ENCODE measurements at places on chromosomes 11 and 22.

DNA sequence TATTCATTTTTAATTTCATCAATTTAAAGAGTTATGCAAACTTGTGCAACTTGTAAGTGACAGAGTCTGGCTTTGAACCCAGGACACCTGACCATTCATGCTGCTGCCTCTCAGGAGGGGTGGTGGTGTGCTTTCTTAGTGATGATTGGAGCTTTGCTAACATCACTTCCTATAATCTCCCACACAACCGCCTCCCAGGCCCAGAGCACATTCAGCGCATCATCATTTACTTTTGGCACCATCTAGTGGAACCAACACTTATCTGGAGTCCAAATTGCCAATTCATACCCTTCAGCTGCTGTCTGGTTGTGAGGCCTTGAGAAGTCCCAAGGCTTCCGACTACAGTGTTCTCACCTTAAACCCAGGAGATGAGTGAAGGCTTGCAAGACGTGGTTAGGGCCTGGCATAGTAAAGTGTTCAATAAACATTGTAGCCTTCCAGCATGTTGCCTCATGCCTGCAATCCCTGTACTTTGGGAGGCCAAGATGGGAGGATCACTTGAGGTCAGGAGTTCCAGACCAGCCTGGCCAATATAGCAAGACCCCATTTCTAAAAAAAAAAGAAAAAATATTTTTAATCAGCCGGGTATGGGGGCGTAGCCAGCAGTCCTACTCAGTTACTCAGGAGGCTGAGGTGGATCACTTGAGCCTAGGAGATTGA lies 1.1 kb upstream of the TTLL1 start:
- DNase-seq = peak; percentile 36

GRCh38 chr11:115535781-115536180 lies 31.6 kb upstream of the CADM1 start:
- no peak for DNase-seq

GRCh38 chr22:48118654-48119053 lies 1356.2 kb downstream of the TBC1D22A start:
- no peak for DNase-seq

DNA sequence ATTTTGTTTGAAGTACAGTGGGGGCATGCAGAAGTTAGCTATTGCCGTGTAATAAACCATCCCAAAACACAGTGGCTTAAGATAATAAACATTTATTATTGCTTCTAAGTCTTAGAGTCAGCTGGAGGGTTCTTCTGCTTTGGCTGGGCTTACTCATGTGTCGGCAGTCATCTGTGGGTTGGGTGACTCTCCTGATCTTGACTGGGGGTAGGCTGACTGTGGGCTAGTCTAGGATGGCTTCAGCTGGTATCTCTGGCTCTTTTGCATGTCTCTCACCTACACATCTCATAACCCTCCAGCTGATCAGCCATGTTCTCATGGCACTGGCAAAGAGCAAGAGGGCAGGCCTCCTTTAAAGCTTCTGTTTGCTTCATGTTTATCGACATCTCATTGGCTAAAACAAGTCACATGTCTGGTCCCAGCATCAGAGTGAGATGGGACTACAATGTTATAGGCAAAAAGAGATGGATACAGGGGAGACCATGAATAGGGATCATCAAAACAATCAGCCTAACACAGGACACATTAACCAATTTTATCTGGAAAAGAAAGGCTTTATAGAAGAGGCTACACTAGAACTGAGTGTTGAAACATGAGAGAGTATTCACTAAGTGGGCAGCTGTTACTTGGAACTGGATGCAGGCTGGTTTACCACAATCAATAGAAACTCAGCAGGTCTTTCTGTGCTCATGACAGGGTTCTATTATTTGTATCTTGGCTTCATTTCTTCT lies 5.1 kb downstream of the LRRC51 start:
- DNase-seq = no peak

GRCh38 chr11:76694664-76695063 lies 24.1 kb upstream of the LRRC32 start:
- no peak for DNase-seq

- no peak for DNase-seq
Observed at GRCh38 chr22:31912407-31912743, 32.0 kb upstream of the YWHAH start.

- DNase-seq = no peak
Observed at GRCh38 chr22:25668437-25668836, 73.6 kb upstream of the MYO18B start.

DNA sequence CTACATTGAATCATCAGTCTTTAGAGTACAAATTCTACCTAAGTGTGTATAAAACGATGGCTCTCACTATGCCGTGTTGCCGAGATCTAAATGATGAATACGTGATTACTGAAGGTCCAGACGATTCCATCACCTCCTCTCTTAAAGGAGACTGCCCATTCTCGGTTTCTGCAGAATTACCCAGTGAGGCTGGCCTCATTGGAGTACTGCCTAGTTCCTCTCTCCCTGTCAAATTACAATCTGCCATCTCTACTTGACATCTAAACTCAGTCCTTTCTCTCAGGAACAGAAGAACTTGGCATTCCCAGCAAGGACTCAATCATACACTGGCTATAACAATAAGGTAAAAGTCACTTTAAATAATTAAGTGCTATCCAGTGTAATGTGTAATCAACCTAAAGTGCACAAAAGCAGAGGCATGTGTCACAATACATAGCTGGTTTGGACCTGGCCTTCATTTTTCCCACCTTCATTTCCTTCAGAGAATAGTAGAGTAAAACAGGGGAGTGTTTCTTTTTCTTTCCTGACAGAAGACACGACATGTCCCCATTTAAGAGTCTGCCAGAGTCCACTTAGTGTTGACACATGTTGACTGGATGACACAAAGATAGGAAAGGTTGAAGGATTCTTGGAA lies 634.1 kb downstream of the LRRC4C start:
- no peak for DNase-seq

- DNase-seq = no peak
Observed at GRCh38 chr11:119427279-119427678, 4.3 kb upstream of the THY1 start.

DNA sequence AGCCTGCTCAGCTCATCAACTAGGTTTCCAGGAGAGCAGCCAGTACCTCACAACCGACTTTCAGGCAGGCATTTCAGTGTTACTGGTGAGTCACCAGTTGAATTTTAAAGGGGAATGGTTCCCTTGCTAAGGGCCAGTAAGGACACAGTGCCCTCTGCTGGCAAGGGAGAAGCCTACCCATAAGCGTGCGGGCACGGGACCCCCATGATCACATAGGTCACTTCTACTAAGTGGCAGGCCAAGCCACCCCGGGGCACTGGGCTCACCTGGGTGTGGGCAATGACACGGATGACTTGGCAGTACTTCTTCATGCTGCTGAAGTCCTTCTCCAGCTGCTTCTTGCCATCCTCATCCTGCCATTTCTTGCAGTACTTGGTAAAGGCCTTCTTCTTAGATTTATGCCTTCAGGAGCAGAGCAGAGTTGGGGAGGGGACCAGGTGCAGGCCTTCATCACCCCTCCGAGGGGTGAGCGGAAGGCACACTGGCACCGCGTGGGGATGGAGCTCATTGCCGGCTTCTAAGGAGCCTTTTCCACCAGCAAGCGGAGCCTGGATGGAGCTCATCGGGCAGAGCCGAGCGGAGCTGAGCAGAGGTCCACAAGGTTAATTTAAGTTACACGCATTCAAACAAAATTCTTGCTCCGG lies 2.9 kb downstream of the RPL3 start:
- DNase-seq = peak; percentile 68

- DNase-seq = no peak
Observed at GRCh38 chr11:46299451-46299961, 22.0 kb downstream of the CREB3L1 start.
